ENCODE measurements at places on chromosomes 4 and X. TPM values are rescaled to one million over a fixed set of nuclear protein-coding genes. Genes with fewer than 3 reads are reported as not detected.

DNA sequence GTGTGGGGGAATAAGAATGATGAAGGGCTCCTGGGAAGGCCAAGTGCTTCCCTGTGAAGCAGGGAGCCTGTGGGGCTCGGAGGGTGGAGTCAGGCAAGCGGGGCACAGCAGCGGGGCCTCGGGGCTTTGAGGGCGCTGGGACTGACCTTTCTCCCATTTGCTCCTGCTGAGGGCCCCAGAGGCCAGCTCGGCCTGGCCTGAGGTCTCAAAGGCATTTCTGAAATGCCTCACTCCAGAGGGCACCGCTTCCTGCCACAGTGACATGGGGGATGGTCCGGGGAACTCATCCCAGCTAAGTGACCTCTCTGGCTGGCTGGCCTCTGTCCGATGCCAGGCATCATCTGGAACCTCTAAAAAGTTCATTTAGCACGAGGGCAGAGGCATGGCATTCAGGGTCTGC, 98.8 kb upstream of the STX18 start:
- no peak for DNase-seq

DNA sequence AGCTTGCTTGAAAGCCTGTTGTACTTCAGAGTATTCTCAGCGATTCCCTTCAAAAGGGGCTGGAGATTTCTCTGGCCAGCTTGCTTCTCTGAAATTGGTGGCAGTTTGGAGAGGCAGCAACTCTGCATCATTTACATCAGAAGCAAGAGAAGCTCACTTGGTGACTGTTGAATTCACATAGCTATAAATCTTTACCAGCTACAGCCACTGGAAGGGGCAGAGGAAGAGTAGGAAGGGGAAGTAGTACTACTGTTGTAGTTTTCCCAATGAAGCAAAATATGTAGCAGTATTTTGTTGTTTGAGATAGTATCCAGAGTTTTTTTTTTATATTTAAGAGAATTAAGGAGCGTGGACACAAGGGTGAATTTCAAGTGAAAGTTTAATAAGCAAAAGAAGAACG, 2.8 kb downstream of the TENT5D start:
- no peak for DNase-seq

Gene XAGE1A
- not detected for total RNA-seq

Gene P2RY8
- 195 TPM for total RNA-seq
